Type B pancreatic cell (in vitro differentiated cells): ENCODE measurements at places on chromosomes 2 and 18.

DNA sequence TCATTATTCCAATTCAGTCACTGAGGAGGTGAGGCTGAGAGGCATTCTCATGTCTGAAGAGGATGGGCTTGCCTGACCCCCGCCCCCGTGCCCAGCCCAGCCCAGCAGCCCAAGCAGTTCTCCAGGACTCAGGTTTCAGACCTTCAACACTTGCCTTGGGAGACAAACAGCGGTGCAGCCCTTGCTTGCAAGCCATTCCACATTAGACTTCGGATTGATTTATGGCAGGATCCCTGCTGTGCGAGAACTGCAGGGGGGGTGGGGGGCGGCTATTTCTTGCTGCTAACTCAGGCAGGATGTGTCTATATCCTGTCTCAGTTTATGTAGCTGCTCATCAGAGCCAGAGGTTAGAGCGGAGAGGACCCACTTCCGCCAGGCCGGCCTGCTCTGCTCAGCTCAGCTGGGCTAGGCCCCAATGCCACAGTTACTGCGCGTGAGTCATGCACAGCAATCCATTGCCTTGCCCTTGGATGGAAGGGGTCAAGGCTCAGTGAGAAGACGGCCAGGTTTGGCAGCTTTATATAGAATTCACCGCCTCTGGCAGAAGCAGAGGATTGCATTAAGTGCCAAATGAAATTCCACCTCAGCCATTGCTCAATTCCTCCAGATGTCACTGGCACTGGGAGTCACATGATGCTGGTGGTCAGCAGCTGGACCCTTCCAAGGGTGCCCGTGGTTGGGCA is 1.8 kb downstream of the GYPC start:
- no peak for DNase-seq

- DNase-seq = no peak
Measured at GRCh38 chr2:44273596-44273995, 1.7 kb upstream of the SLC3A1 start.

- DNase-seq = no peak
Measured at GRCh38 chr18:58887613-58887963, 22.9 kb downstream of the ZNF532 start.

DNA sequence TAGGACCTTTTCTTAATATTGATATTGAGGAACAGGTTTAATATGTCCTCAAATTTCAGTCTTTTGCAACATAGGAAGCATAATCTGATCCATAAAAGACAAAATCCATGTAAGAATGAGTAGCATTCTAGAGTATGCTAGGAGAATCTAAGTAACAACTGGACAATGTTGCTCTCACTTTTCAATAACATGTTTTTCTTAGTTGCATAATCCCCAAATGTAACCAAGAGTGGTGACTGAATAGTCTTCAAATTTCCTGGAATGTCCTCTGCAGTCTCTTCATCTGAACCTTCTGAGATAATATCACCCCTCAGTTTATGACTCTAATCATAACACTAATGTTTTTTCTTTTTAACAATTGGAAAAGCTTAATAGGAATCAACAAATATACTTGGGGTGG is 110.0 kb upstream of the ZEB2 start:
- DNase-seq = no peak

DNA sequence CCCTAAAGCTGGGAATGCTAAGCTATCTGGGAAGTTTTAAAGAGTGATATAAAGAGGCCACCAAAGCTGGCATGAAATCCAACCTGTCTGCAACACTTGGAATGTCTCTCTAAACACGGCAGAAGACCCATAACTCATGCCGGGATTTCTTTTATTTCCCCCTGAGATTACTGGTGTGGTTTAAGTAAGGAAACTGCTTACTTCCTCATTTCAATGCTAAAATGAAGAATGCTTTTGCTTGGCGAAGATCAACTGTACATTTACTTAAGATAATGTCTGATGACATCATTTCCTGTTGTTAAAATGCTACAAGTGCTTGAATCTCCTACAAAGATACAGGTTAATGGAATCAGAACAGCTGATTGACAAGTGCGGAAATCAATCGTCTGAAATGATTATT is 353.8 kb upstream of the SALL3 start:
- no peak for DNase-seq

DNA sequence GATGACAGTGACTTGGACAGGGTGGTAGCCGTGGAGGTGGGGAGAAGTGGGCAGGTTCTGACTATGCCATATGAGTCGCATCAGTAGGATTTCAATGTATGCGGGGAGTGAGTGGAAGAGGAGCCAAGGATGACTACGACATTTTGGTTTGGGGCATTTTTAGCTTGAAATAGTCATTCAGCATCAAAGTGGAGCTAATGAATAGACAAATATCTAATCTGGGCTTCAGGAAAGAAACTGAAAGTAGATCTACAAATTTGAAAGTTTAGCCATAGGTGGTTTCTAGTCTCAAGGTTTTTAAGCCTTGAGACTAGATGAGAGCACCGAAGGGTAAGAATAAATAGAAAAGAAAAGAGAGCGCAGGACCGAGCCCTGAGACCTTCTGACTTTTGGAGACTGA is 58.3 kb downstream of the FEZ2 start:
- no peak for DNase-seq

DNA sequence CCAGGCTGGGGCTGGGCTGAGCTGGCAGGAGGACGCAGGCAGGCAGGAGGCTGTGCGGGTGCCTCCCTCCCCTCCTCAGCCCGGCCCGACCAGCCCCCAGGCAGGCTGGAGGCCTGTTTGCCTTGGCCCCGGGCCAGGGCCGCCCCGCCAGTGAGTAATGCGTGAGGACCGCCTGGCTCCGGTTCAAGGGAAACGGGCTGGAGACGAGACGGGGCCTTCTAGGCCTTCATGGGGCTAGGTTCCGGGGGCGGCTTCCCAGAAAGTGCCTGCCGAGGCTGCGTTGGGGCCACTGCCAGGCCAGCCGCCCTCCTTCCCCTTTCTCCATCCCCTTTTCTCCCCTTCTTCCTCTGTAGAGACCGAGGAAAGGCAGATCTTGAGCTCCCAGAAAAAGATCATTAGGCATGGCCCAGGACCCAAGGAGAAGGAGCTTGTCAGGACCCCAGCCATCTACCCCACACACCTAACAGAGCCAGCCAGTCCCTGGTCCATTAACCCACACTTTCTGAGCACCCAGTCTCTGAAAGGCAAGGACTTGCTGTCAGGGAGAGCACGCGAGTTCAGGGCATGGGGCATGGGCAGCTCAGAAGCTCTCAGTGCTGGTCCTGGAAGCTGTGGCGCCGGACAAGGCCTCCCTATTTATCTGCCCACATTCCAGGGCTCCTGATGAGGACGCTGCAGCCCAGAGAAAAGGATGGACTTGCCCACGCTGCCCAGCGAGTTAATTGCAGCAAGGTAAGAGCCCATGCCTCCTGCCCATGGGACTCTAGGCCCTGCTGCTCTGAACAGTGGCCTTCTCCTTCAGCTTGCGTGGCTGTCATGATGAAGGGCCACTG is 48.5 kb downstream of the SMAD7 start:
- DNase-seq = peak; percentile 86

GRCh38 chr18:40810372-40810771 is 1144.7 kb upstream of the PIK3C3 start:
- DNase-seq = no peak

DNA sequence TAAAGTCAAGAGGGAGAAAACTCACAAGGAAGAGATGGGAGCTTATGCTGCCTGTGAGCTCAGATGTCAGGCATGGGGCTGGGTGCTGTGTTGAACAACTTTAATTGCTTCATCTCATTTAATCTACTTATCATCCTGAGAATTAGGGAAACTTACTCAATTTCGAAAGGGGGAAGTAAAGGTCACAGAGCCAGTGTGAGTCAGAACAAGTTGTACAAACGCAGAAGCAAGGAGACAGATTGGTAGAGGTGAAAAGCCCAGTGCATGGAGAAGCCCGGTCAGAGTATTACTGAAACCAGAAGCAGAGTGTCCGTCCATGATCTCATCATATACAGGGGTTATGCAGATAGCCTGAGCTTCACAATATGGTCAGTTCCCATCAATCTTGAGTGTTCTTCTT is 281.1 kb upstream of the POU3F3 start:
- no peak for DNase-seq

- no peak for DNase-seq
Measured at GRCh38 chr2:102601730-102602129, 17.6 kb upstream of the SLC9A2 start.

DNA sequence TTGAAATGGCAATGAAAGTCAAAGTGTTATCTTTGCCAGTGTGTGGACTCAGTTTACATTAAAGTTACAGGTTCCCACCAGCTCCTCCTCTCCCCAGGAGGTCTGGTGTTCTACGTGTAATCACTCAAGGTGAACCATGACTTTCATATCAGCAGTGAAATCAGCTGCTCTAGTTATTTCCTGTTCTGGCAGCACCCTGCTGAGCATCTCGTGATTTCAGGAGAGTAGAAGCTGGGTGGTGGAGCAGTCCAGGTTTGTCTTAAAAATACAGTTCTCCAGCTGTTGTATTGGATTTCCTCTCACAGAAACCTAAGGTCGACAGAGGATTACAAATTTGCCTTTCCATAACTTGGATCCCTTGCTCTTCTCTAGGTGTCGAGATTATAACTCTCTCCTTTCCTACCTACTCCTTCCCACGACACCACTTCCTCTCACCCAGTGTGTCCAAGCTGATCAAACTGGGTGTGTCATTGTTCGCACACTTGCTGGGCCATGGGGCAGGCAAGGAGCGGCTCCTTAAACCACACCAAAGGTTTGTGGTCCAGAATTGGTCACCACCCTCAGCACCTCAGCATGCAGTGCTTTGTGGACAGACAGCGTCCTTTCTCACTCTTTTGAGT is 13.0 kb upstream of the ARHGAP25 start:
- DNase-seq = no peak

DNA sequence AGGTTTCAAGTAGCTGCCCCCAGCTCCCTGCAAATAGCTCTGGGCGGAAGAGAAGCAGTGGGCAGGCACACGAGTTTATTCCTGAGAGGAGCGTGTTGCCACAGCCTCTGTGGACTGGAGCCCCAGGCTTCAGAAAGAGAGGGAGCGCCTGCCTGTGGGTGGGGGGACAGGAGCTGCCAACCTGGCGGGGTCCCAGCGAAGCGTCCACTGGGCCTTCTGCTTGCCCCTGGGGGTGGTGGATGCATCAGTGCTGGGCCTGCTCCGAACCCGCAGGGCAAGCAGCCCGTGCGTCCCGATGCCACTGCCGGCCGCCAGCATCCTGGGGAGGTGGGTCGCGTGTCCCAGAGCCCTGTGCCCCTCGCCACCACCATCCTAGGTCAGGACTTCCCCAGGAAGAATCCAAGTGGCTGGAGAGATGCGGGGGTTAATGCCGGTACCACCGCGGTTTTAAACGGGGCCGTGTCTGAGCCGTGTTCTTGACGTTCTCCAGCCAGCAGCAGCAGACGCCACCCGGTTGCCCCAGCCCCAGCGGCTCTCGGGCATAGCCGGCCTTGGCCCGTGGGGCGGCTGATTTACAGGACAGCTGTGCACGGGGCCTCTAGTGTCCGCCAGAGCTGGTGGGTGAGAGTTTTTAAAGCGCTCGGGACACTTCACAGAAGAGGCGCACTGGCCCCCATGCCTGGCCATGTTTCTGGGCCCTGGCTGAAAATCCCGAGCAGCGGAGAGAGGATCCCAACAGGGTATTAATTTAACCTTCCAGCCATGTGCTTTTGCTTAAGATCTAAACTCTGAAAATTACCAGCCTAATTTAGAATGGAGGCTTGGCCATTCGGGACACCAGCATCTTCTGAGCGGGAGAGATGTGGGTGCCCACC is 84.7 kb downstream of the NFATC1 start:
- DNase-seq = no peak

DNA sequence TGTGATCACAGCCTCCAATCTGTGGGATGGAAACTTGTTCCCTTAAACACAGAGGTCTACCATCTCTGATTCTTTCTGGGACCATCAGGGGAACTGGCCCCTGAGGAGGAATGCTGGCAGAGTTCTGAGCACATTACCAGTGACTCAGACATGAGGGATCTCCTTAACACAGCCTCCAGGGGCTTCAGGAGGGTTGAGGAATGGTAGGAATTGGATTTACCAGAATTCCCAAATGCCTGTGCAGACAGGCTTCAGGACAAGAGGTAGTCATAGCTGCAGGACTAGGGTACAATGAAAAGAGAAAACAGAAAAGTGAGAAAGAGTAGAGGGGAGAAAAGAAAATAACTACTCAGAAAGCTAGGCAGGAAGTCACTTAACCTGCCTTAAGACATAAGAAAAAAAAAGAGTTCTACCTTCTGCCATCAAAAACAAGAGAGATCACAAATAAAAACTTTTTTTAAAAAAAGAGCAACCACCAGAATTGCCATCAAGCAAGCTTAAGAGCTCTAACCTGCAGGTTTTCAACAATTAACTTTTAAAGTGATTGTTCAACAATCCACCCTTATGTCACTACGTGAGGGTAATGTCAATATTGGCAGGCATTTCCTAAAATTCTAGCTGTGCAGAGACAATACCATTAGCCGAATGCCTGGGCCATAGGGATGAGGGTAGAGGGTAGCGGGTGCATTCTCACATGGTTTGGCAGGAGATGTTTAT is 524.4 kb downstream of the BCL11A start:
- DNase-seq = no peak

- DNase-seq = no peak
Measured at GRCh38 chr2:181682795-181683517, 2.6 kb upstream of the NEUROD1 start.

GRCh38 chr18:26421931-26422330 is 126.4 kb downstream of the KCTD1 start:
- no peak for DNase-seq

DNA sequence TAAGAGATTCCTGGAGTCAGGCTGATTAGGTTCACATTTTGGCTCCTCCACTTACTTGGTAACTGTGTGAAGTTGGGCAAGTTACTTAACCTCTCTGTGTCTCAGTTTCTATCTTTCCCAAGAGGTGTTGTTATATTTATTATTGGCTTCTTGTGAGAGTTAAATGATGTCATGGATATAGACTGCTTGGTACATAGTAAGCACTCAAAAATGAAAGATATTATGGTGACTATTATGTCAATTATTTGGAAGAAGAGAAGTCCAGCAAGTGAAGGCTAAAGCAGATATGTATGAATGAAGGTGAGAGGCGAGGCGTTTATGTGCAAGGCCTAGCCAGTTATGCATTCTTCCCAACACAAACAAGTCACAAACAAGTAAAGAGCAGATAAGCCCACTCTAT is 417.4 kb downstream of the TSN start:
- DNase-seq = no peak

- DNase-seq = no peak
Measured at GRCh38 chr2:943821-944220, 6.8 kb upstream of the SNTG2 start.
